Stimulated activated CD4-positive, alpha-beta T cell treated with anti-CD3 and anti-CD28 coated beads, Interleukin-4, amount 100 ng/mL, for 4 hours (primary cell): ENCODE measurements at places on chromosomes 1 and 21.
A peak's percentile ranks its signal among the peaks of the same experiment; 100 is the strongest.

DNA sequence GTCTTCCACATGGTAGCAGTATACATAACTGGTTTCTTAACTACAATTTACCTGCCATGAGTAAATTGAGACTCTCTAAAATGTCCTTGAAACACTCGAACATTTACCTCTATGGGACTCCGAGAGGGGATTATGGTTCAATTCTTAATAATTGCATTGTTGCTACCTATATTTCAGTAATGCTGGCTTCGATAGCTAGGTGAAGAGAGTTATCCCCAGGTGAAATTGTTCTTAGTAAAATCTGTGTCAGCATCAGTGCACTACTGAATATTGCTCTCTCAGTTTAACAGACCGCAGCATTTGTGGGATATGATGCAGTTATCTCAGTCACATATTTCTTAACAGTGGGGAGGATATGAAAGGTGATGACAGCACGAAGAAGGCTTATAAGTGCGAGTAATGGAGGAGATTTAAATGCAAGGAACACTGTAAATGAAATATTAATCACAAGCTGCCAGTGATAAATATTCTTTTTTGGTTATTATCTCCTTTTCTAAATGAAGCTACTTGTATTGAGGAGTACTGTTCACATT is 801.9 kb downstream of the BRINP3 start:
- no peak for DNase-seq

DNA sequence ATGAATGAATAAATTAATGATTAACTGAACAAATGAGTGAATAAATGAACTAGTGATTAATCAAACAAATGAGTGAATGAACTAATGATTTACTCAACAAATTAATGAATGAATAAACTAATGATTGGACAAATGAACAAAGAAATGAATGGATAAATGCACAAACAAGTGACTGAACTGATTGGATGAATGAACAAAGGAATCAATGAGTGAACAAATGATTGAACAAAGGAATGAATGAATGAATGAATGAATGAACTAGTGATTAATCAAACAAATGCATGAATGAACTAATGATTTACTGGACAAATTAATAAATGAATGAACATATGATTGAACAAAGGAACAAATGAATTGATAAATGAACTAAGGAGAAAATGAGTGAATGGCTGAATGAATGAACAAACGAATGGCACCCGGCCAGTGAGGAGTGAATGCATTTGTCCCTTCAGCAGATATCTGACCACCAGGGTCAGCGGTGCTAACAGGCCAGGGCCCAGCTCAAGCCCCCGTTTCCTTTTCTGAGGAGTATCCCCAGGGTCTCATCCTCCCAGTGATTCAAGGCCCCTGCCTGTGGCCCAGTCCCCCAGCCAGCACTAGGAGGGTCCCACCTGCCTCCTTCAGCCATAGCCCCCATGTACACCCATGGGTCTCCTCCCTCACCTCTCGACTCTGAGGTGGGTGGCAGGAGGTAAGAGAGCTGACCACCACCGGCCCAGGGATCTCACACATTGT is 49.9 kb downstream of the WNT9A start:
- DNase-seq: peak; percentile 1

DNA sequence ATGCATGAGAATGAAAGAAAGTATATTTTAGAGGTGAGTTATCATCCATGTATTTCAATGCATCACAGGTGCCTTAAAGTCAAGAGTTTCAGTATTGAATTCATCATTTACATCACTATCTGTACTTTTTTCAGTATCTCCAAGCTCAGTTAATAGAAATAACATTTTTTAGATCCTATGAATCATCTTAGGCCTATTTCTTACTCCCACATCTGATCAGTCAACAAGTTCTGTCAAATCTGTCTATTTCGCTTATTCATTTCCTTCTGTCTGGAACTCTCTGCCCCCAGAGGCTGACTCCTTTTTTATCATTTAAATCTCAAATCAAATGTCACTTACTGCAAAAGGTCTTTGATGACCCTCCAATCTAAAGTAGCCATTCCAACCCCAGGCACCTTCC is 295.2 kb downstream of the LRRC7 start:
- no peak for DNase-seq

GRCh38 chr1:183279835-183280234 is 93.8 kb downstream of the LAMC2 start:
- no peak for DNase-seq

DNA sequence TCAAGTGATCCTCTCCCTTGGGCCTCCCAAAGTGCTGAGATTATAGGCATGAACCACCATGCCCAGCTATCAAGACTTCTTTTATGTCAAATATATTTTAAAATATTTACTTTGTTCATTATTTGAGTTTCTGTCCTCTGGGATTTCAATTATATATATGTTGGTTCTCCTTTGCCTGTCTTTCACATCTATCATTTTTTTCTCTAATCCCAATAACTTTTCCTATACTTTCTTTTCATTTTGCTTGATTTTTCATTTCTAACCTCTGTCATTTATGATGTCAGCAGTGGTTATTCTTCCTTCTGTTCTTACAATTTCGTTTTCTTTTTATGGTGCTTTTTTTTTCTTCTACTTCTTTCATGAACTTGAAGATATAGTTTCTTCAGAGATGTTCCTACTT is 47.3 kb downstream of the SLC35F3 start:
- DNase-seq: no peak

DNA sequence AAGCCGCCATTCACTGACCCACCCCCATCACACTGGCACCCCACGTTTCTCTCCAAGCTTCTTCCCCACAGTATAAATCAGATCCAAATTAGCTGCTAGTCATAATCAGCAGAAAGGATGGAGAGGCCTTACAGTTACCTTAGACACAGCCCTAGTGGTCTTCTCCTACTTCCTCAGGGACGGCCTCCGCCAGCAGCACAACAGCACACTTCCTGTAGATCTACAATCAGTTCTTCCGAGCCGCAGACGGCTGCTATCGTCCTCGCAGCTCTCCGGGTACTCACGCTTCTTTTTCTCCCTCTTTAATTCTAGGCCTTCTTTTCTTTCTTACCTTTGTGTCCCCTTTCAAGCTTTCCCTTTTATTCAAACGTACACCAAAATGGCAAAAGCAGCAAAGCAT is 313.5 kb downstream of the SMYD3 start:
- no peak for DNase-seq

GRCh38 chr1:43234267-43234666 is 35.5 kb upstream of the TMEM125 start:
- DNase-seq: no peak

DNA sequence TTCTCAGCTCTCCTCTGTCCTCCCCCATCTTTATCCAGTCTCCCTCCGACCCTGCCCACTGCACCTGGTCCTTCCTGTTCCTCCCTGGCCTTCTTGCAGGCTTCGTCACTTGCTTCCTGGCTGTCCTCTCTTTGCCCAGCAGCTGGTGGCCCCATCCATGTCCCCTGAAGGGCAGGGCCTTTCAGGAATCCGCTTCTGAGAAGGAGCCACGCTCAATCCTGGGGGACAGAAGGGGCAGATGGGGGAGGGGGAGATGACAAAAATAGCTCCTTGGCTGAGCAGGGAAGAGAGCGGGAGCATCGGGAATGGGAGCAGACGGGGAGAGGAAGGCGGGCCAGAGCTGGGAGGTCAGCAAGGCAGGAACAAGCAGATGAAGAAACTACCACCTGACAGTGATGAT is 40.7 kb downstream of the SLC30A1 start:
- no peak for DNase-seq

- no peak for DNase-seq
These were observed 8.9 kb downstream of the PLD5 start for GRCh38 chr1:242515555-242515954.

- no peak for DNase-seq
These were observed 141.3 kb downstream of the ROR1 start for GRCh38 chr1:63915121-63915520.

GRCh38 chr21:41783476-41784180 is 16.8 kb upstream of the RIPK4 start:
- DNase-seq: no peak

- DNase-seq: no peak
These were observed 26.0 kb downstream of the RALGPS2 start for GRCh38 chr1:178751046-178751445.

DNA sequence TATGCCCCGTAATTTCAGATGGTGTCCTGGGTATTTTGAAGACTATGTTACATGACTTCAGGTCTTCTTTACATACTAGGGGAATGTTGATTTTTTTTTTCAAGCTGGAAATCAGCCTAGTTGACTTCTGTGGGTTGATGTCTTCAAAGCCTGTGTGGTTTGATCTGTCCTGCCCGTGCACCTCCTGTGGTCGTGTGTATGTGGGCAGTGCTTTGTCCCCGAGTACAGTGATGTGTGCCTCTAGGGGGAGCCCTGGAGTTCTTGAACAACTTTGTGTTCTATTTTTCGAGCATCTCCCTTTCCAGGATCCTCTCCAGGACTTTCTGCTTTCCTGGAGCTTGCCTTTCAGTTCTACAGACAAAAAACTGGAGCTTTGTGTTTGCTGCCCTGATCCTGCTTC is 28.9 kb downstream of the OBSCN start:
- DNase-seq: no peak

DNA sequence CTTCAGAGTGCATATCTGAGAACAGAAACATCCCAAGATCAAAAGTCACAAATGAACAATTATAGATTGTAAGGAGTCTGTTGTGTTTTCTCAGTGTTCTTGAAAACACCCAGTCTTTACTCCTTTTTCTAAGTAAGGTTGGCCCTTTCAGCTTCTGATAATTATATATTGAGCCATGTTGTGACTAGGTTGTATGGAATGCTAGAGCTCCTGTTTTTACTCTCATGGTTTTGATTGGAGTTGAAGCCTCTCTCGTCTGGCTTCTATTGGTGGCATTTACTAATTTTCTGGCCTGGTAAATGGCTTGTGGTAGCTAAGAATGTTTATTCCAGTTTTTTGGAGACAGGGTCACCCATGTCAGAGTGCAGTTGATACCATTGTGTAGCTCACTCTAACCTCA is 84.7 kb downstream of the NDUFS5 start:
- no peak for DNase-seq

GRCh38 chr1:75539230-75540116 is 71.4 kb downstream of the SLC44A5 start:
- DNase-seq: no peak

DNA sequence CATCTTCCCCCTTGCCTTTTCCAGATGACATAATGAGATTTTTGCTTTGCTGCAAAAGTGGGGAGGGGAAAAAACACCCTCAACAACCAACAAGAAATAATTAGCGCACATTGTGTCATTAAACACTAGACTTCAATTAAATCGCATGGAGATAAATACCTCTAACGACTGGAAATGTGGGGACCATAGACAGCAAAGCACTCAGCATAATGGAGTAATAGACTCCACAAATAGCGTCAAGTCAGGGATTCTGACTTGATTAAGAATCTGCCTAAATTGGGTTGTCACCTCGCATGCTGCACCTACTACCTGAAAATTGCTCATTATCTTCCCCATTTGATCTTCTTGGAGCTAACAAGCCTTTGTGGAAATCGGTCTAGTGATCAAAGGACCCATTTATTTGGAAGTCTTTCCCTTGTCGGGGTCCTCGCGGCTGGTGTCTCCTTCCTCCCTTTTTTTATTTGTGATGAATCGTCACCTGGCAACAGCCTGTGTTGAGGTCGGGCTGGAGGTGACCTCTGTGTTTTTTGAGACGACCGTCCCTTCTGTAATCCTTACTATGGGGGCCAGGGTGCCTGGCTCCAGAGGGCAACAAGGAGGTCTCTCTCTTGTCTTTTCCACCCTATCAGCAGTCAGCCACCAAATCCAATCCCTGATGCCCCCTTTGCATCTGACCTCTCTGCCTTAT is 75.3 kb upstream of the IGSF21 start:
- DNase-seq: no peak

- DNase-seq: no peak
These were observed 63.4 kb upstream of the STUM start for GRCh38 chr1:226485192-226485591.

- DNase-seq: no peak
These were observed 8.1 kb downstream of the ADAMTS5 start for GRCh38 chr21:26958788-26959187.

DNA sequence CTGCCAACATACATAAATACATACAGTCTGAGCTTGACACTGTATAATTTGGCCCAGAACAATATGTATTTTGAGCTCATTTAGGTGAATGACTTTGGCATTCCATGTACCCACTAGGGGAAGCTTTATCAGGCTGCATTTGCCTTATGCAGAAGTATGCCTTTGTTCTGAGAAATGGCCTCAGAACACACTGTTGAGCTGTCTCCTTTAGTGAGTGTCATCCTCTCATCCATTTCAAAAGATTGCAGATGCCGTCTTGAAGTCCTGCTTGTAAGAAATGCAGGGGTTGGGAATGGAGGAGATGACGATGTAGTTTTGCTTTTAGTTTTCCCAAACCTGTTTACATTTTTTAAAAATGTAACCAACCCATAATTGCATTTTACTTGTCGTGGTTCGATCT is 14.8 kb upstream of the NBL1 start:
- DNase-seq: no peak

GRCh38 chr1:198636391-198636790 is 2.4 kb upstream of the PTPRC start:
- DNase-seq: no peak
